ENCODE measurements at places on chromosomes 13 and 19. TPM values are rescaled to one million over a fixed set of nuclear protein-coding genes. Genes with fewer than 3 reads are reported as not detected.

ACER1 gene
- not detected for total RNA-seq

GRCh38 chr13:99356262-99357091, 49.3 kb upstream of the GPR183 start:
- DNase-seq = no peak
- H3K27me3 ChIP-seq = no peaks in the 10 kb centered on the region
- H3K27ac ChIP-seq = peak overlapping the region; percentile 80
- H3K36me3 ChIP-seq = no peaks in the 10 kb centered on the region
- peak overlapping the region; percentile 25 for H3K4me3 ChIP-seq

DNA sequence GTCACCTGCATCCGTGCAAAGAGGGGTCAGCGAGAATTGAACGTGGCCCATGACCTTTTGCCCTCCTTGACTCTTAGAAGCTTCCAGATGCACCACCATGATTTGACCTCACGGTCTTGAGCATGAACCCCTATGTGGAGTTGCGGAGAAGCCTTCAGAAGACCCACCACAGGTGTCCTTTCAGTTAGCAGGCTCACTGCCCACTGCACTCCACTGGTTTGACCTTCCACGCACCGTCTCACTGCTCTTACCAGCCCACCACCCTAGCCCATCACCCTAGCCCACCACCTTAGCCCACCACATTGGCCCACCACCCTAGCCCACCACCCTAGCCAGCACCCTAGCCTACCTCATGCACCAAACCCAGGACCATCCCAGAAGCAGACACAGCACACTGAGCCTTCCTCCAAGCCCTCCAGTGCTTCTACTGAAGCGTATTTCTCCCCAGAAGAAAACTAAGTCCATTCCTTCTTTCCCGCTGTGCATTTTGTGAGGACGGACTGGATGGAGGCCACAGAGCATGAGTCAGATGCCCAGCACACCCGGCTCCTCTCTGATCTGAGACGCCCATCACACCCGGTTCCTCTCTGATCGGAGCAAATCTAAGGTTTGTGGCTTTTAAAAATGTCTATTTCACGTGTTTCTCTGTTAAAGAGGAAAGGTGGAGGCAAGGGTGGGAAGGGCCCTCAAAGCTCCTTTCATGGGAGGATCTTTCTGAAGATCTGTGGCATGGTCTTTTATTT, 45.8 kb downstream of the SOX1 start:
- no peak overlapping the region for H3K27ac ChIP-seq
- H3K4me1 ChIP-seq = no peaks in the 10 kb centered on the region
- no peak overlapping the region for H3K4me3 ChIP-seq
- no peaks in the 10 kb centered on the region for H3K36me3 ChIP-seq

TMPRSS9 gene
- not detected for total RNA-seq

PGLYRP2 gene
- not detected for total RNA-seq

DNA sequence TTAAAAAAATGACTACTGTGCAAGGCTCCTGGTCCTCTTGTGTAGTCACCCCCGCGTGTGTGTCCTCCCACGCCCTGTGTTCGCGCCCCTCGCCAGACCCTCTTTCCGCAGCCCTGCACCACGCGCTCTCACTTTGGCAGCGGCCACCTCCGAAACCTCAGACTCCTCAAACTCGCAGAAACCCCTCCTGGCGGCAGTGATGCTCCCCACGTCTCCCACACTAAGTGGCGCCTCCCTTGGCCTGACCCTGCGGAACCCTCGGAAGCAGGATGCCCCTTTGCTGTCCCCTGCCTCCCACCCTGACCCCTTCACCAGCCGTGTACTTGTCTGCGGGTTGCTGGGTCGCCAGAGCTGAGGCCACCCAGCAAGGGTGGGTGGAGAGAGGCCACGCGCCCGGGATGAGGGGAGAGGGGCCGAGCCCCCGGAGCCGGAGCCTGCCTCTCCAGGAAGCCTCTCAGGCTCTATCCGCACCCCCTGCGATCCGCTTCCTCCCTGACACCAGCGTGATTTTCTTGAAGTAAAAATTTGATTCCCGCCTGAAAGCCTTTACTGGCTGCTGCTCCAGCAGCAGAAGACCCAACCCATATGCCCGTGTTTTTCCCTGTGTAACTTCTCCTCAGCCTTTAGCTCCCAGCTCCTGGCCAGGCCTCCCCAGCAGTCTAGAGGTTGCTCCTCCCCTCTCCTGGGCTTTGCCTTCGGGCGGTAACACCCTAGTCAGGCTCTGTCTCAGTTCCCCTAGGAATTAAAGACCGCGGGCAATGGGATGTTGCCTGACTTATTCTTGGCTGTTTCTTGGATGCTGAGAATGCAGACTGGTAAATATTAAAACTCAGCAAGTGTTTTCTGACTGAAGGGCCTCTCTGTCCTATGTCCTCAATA, 55.2 kb downstream of the MIPEP start:
- H3K27me3 ChIP-seq = no peaks in the 10 kb centered on the region
- no peaks in the 10 kb centered on the region for H3K36me3 ChIP-seq
- no peak for DNase-seq

DNA sequence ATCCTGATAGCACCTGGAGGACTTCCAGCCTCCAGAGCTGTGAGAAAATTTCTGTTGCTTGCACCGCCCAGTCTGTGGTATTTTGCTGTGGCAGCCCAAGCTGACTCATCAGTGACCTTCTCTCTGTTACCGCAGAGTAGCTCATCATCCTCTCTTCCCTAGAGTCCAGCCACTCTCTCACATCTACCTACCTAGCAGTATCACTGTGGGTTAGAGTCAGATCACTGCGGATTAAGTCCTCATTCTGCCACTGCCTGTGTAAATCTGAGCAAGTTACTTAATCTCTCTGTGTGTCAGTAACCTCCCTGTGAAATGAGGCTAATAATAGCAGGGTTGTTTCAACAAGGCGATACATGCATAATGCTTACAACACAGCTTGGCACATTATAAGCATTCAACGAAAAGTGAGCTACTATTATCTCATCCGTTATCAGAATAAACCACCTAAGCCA, 40.3 kb upstream of the USPL1 start:
- no peaks in the 10 kb centered on the region for H3K27me3 ChIP-seq
- H3K4me3 ChIP-seq = no peak overlapping the region
- no peak overlapping the region for H3K27ac ChIP-seq
- peaks cover 3% of the 10 kb centered on the region for H3K4me1 ChIP-seq

PNMA8A gene
- 1.8 TPM for total RNA-seq

PRKCG gene
- not detected for total RNA-seq

DNA sequence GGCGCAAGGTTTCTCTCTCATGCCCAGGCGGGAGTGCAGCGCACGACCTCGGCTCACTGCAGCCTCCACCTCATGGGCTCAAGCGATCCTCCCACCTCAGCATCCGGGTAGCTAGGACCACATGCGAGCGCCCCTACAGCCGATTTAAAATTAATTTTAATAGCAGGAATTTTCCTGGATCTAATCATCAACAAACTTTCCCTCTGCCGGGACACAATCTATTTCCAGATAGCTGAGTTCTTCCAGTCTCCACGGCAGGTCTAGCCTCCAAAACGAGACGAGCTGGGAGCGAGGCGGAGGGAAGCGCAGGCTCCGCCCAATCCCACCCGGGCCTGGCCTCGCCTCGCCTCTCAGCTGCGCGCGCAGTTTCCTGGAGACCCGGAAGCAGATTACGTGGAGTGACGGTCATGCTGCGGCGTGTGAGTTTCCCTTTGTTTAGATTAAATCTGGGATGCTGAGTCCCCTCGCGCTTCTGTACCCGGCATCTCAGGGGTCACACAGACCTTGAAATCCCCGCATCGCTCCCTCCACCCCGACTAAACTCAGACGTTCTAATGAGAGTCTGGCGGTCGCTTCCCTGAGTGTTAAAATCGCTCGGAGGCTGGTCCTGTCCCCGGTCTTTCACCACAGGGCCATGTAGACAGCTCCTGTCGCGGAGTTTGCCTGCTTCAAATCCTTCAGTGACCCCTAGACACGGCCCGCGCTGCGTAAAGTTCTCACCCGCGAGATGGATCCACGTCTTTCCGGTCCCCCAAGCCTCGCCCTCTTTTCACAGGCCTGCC, at the start of gene ZNF880:
Gene ZNF880, plus strand, starts transcription at position 365 of the 782 bp plus-strand sequence. Its CDS starts 43 bp downstream, at position 408.
- H3K4me3 ChIP-seq = peak within 1 kb of the TSS; percentile 74
- peaks cover 17% of the 10 kb centered on the region for H3K36me3 ChIP-seq
- no peaks in the 10 kb centered on the region for H3K27me3 ChIP-seq
- H3K27ac ChIP-seq = peak within 1 kb of the TSS; percentile 96
- H3K4me1 ChIP-seq = peaks cover 7% of the 10 kb centered on the region

GRCh38 chr19:49155005-49155819, at the start of gene HRC:
Gene HRC (minus strand): TSS chr19:49155396. CDS start chr19:49155237, 159 bp downstream.
- no peak for DNase-seq
- H3K36me3 ChIP-seq = no peaks in the 10 kb centered on the region
- H3K4me1 ChIP-seq = no peaks in the 10 kb centered on the region
- H3K4me3 ChIP-seq = no peak within 1 kb of the TSS
- no peak within 1 kb of the TSS for H3K27ac ChIP-seq
- no peaks in the 10 kb centered on the region for H3K27me3 ChIP-seq

GRCh38 chr13:40910324-40911050, 108.6 kb downstream of the ELF1 start:
- DNase-seq = no peak
- H3K27me3 ChIP-seq = no peaks in the 10 kb centered on the region
- no peaks in the 10 kb centered on the region for H3K4me1 ChIP-seq
- H3K36me3 ChIP-seq = no peaks in the 10 kb centered on the region
- H3K27ac ChIP-seq = no peak overlapping the region
- no peak overlapping the region for H3K4me3 ChIP-seq

DNAAF3 gene
- 1.5 TPM for total RNA-seq

- no peak for DNase-seq
- H3K4me1 ChIP-seq = no peaks in the 10 kb centered on the region
- no peak overlapping the region for H3K27ac ChIP-seq
- no peaks in the 10 kb centered on the region for H3K27me3 ChIP-seq
Measured at GRCh38 chr13:48192411-48192935, 40.5 kb upstream of the ITM2B start.

- no peak for DNase-seq
- H3K27ac ChIP-seq = no peak overlapping the region
- H3K27me3 ChIP-seq = no peaks in the 10 kb centered on the region
- no peak overlapping the region for H3K4me3 ChIP-seq
- H3K4me1 ChIP-seq = no peaks in the 10 kb centered on the region
Measured at GRCh38 chr13:96772426-96772825, 221.8 kb downstream of the OXGR1 start.

DNA sequence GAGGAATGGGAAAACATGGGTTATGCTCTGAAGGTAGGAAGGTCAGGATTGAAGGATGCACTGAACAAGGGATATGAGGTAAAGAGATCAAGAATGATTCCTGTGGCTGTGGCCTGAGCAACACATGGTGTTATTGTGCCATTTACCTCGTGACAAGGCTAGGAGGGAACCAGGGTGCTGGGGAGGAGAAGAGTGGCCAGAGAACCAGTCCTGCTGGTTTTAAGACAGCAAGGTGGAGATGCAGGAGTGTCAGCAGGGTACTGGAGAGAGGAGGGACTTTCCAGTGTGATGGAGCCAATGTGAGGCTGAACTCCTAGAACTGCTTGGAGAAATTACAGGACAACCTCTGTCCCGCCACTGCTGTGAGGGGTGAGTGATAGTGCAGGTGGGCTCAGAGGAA, 282.4 kb downstream of the MYO16 start:
- H3K4me3 ChIP-seq = no peak overlapping the region
- DNase-seq = no peak
- H3K4me1 ChIP-seq = peaks cover 17% of the 10 kb centered on the region
- H3K27ac ChIP-seq = no peak overlapping the region
- no peaks in the 10 kb centered on the region for H3K36me3 ChIP-seq
- no peaks in the 10 kb centered on the region for H3K27me3 ChIP-seq

DNA sequence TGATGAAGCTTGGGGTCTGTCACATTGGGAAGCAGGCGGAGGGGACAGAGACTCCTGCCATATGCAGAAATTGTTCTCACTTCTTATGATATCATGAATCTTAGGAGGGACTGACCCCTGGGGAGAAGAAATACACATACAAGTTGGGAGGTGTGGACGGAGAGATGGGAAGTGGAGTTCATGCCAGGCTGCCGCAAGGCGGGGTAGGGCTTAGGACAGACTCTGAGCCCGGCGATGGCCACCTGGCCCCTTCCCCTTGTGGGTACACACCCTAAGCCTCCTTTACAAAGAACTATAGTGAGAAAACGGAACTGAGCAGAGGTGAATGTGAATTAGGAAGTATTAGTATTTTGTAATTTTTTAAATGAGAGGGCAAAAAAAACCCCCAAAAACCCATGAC, 177.0 kb upstream of the IRS2 start:
- no peak overlapping the region for H3K4me3 ChIP-seq
- no peaks in the 10 kb centered on the region for H3K36me3 ChIP-seq
- DNase-seq = no peak
- no peak overlapping the region for H3K27ac ChIP-seq

GRCh38 chr13:36915106-36915505, 4.9 kb downstream of the SMAD9 start:
- no peak overlapping the region for H3K27ac ChIP-seq
- no peak for DNase-seq
- H3K36me3 ChIP-seq = no peaks in the 10 kb centered on the region

DNA sequence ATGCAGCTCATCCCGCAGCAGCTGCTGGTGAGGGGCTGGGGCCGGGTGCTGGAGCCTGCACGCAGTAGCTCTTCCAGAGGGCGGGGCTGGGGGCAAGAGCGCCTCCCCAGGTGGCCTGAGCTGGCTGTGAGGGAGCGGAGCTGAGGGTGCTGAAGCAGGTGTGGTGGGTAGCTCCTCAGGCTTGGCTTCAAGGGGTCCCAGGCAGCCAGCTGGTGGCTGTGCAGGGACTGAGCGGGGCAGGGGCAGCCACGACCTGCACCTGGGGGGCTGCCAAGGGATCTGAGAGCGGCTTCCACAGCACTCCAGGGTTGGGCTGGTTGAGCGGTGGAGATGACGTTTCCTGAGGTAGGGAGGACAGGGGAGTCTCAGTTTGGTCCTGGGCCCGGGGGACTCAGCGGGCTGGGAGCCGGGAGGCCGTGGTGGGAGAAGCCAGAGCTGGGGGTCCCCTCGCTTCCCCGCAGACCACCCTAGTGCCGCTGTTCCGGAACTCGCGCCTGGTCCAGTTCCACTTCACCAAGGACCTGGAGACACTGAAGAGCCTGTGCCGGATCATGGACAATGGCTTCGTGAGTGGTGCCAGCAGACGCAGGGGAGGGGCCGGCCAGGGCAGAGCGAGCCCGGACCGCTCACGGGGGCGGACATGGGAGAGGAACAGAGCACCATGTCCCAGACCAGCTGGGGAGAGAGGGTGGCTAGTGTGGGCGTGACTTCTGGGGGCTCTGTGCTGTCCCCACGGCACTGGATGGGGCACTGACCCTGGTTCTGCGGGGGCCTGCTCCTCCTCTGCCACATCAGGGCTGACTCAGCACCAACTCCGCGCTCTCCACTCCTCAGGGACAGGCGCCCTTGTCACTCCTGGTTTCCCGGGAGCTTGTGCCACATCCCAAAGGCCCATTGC, 7.4 kb downstream of the PTOV1 start:
- no peak overlapping the region for H3K4me3 ChIP-seq
- H3K36me3 ChIP-seq = peaks cover 67% of the 10 kb centered on the region
- no peak overlapping the region for H3K27ac ChIP-seq
- no peaks in the 10 kb centered on the region for H3K27me3 ChIP-seq
- no peak for DNase-seq

BCL2L12 gene
- 15.8 TPM for total RNA-seq

SLC6A16 gene
- total RNA-seq = 4.5 TPM

DNA sequence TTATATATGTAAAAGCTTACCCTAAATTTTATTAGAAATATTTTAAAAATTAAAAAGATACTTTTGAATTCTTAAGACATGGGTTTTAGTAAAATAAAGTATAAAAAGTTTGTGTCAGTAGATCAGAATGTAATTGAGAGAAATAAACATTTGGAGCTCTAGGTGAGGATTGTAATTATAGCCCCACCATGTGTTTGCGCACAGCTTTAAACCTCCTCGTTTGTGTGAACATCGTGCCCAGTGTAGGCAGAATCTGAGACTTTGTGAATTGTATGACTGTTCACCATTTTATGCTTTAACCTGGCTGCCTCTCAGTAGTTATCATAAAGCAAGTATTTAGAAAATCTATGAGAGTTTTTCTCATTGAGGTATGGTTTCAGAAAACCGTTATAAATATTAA, 29.1 kb downstream of the CUL4A start:
- no peak overlapping the region for H3K4me3 ChIP-seq
- H3K36me3 ChIP-seq = peaks cover 93% of the 10 kb centered on the region
- H3K27ac ChIP-seq = no peak overlapping the region
- H3K4me1 ChIP-seq = no peaks in the 10 kb centered on the region
- no peak for DNase-seq

NLRP7 gene
- not detected for total RNA-seq

Data from upper lobe of right lung (tissue), 1 donor.